ENCODE measurements at places on chromosomes 13 and 19.

GRCh38 chr13:35839806-35840205, 291.4 kb downstream of the DCLK1 start:
- no peak for DNase-seq

DNA sequence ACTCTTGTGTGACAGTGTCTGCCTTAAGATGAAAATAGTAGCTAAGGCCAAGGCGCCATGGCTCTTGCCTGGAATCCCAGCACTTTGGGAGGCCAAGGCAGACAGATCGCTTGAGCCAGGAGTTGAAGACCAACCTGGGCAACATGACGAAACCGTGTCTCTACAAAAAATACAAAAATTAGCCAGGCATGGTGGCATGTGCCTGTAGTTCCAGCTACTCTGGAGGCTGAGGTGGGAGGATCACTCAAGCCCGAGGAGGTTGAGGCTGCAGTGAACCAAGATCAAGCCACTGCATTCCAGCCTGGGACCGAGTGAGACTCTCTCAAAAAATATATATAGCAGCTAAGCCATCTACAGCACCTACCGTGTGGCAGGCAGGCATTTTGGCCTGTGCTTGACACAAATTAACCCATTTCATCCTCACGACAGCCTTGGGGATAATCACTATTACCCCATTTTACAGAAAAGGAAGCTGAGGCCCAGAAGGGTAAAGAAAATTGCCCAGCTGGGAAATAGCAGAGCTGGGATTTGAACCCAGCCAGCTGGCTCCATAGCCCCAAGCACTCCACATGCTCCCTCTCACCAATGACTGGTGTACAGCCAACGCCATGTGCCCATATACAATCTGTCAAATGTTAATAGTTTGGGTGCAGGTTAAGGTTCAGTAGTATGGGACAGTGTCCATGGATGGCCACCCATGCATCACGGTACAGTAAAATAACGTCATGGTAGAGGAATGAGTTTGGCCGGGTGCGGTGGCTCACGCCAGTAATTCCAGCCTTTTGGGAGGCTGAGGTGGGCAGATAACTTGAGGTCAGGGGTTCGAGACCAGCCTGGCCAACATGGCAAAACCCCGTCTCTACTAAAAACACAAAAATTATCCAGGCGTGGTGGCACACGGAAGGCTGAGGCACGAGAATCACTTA, 3.1 kb downstream of the SLC1A5 start:
- DNase-seq, result no peak

DNA sequence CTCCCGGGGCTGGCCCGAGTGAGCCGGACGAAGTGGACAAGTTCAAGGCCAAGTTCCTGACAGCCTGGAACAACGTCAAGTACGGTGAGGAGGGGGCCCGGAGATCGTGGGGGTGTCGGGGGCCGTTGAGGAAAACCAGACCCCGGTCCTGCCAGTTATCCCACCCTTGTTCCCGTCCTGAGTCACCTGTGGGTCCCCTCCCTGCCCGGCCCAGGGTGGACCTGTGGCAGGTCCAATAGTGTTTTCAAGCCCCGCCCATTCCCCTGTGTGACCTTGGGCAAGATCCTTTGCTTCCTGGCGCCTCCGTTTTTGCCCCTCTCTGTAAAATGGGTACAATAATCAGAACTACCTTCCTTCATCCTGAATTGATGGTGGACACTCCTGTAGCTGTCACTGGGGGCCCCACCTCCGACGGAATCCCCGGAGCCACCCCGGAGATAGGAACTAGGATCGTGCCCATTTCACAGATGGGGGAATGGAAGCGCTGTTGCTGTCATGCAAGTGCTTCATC, 593 bp downstream of the ATG4D start:
- no peak for DNase-seq

DNA sequence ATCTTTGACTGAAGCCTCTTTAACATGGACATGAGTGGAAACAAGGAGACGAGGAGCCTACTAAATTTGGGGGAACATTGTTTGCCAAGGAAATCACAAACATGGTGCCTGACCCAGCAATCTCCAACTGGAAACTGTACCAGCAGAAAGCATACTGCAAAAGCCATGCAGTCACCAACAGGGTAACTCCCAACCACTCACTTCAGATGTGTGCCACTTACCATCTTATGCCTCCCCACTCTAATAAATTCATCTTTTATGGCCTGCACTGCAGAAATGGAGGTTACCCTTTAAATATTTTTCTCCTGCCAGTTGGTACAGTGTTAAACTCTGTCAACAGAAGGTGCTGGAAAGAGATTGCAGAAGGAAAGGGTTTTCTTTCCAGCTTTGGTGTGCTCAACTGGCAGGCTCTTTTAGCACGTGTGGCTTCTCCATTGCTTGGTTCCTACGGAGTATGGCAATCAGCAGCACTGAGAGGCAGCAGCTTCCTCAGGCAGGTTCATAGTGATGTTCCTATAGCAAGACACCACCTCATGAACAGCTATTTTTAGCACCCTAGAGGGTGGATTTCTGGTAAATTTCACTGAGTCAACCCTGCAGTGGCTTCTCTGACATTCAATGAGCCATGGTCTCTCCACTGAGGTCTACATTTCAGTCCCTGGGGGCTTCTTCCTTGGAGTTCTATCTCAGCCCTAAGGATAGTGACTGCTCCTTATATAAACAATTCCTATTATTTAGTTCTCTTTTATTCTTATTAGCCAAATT, 21.4 kb downstream of the MIR17HG start:
- DNase-seq, result peak; percentile 49

DNA sequence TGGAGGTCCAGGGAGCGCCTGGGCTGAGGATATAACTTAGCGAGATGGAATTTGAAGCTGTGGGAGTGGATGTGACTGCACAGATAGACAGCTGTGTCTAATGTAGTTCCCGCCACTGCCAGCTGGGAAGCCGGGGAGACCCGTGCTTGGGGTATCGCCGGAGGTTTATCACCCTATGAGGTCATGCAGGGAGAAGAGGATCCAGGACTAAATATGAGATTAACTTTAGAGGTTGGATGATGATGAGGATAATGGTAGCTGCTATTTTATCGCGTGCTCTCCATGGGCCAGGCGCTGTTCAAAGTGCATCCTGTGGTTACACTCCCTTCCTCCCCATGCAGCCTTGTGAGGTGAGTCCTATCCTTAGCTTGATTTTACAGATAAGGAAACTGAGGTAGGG, 19.9 kb downstream of the SSC5D start:
- no peak for DNase-seq

- DNase-seq, result no peak
Observed at GRCh38 chr13:95319551-95320274, 18.5 kb upstream of the ABCC4 start.

DNA sequence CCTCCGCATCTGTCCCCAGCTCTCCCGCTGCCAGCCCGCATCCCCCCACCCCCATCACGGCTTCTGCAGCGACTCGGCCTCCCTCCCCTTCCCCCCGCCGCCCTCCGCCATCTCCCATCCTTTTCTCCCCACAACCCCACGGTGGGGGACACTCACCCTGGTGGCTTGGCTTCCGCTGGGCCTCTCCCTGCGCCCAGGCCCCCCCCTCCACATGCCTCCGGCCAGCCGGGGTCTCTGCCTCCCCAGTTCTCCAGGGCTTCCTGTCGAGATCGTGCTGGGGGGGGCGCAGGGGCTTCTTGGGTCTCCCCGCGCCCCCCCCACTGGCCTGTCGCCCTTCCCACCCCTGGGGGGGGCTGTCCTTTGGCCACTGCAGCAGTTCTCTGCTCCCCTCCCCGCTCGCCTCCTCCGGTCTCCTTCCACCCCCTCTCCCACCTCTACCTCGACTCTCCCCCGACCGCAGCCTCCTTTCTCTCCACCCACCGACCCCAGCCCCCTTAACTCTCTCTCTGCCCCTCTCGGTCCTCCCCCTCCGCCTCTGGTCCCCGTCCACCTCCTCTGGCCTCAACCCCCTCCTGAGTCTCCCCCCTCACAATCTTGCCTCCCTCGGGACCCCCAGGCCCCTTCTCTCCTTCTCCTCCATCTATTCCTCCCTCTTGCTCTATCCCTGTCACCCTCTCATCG, 17.1 kb downstream of the LRRC4B start:
- DNase-seq, result no peak

- no peak for DNase-seq
Observed at GRCh38 chr19:21328406-21328805, 804 bp downstream of the ZNF708 start.

GRCh38 chr19:12689581-12690216, 1.9 kb downstream of the GNG14 start:
- DNase-seq, result no peak

DNA sequence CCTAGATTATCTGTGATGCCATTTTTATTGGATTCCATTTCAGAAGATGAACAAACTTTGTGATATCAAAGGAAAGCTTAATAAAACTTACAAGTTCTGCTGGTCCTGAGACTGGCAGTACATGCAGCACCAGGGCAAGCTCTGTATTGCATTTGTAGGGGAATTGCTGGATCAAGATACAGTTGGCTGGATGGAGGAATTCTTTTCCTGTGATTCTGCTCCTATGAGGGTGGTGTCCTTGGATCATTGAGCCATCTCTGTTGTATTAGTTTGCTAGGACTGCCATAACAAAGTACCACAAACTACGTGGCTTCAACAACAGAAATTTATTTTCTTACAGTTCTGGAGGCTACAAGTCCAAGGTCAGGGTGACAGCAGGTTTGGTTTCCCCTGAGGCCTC, 33.9 kb upstream of the CSNK1A1L start:
- DNase-seq, result no peak

DNA sequence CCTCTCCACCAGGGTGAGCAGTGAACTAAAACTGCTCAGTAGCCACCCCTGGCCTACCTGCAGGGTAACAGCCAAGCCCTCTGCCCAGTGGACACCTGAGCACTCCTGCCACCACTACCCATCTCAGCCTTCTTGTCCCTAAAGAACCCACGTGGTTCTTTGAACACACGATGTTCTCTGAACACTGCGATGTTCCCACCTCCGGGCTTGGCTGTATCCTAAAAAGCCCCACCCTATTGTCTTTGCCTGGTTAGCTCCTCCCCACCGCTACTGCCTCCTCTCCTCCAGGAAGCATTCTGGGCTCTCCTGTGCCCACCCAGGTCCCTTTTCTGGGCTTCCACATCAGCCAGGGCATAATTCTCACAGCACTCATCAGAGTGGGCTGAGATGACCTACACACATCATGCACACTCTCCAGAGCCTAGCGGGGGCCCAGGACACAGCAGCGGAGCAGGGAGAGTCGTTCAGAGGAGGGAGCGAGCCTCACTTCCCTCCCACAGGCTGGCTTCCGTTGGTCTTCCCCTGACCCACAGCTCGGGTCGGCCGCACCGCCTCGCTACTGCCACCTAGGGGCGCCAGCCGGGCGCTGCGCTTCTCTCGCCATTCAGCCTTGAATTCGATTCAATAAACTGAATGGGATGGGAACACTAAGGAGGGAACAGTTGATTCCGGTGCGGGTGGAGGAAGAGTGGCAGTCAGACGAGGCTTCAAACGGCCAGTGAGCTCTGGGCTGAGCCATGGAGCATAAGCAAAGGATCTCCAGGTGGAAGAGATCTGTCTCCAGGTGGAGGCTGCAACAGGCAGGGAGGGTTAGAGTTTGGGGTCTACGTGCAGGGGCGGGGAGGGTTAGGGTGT, 3.2 kb downstream of the ELAVL1 start:
- DNase-seq, result peak; percentile 69

DNA sequence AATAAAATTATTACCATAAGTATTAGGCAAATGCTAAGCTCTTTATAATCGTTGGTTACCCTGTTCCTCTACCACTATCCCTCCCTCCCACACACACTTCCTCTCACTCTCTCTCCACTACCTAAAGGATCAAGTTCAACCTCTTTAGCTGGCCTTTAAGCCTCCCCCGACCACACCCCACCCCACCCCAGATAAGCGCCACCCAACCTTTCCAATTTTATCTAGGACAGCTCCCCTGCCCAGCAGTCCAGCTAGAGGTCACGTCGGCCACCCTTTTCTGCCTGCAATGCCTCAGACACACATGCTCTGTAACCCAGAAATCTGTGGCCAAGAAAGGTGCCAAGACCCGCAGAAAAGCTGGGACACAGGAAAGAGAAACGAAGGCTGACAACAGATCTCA, 1.1 kb downstream of the LYPD4 start:
- no peak for DNase-seq

DNA sequence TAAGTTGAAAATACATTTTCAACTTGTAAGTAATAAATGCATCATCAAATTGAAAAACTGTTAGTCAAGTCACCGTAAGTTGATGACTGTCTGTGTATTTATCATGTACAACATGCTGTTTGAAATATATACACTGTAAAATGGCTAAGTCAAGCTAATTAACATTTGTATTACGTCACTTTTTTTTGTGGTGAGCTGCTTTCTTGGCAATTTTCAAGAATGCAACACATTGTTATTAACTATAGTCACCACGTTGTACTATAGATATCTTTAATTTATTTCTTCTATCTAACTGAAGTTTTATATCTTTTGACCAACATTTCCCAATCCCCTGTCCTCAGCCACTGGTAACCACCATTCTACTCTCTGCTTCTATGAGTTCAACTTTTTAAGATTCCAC, 57.0 kb downstream of the RBM26 start:
- peak; percentile 68 for DNase-seq

GRCh38 chr19:32181216-32181920, 164.0 kb upstream of the ZNF507 start:
- DNase-seq, result no peak

DNA sequence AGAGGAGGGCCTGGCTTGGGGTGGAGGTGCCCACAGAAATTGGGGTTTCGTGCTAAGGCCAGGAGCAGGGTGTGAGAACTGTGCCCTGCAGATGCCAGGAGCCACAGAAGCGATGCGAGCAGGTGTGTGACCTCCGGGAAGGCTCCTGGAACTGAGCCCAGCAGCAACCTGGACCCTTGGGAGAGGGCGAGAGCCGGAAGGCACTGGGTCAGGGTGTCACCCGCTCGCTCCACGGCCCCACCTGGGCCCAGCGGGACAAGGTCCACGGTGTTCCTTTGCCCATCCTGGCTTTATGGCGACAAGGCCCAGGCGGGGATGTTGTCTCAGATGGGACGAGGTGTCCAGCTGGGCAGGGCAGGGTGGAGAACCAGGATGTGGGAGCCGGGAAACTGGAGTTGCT, 4.2 kb downstream of the MISP start:
- no peak for DNase-seq

DNA sequence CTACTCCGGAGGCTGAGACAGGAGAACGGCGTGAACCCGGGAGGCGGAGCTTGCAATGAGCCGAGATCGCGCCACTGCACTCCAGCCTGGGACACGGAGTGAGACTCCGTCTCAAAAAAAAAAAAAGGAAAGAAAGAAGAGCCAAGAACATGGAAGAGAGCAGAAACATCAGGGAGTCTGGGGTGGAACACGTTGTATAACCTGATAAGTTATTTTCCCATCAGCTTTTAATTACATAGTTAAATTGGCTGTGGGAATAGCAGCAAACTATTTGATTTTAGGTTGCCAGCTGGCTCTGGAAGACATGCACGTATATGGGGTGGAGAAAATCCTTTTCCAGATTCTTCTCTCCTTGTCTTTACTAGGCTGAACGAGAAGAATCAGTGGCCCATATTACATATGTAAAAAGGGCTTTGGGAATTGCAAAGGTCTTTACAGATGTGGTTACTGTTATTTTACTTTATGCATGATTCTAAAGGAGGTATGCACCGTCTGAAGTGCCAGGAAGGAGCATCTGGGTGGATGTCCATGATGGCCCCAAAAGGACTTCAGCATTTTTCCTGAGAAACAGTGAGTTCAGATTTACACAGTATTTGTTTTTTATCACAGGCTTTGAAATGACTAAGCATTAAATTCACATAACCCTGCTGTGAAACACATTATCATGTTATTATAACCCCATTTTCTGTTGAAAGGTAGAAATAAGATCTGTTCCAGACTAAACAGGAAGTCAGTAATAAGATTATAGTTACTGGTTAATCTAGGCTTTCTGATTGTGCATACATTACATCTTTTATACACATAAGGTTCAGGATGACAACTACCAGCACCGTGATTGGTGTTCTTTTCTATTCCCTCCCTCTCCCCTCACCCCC, 4.6 kb upstream of the NAA16 start:
- DNase-seq, result peak; percentile 46

GRCh38 chr13:24692561-24692960, 12.4 kb downstream of the ATP12A start:
- peak; percentile 76 for DNase-seq

Measured in fibroblast of lung (primary cell).